Osteocyte (in vitro differentiated cells): ENCODE measurements at places on chromosomes 12 and 14. TPM values are rescaled to one million over a fixed set of nuclear protein-coding genes. Genes with fewer than 3 reads are reported as not detected.

DNA sequence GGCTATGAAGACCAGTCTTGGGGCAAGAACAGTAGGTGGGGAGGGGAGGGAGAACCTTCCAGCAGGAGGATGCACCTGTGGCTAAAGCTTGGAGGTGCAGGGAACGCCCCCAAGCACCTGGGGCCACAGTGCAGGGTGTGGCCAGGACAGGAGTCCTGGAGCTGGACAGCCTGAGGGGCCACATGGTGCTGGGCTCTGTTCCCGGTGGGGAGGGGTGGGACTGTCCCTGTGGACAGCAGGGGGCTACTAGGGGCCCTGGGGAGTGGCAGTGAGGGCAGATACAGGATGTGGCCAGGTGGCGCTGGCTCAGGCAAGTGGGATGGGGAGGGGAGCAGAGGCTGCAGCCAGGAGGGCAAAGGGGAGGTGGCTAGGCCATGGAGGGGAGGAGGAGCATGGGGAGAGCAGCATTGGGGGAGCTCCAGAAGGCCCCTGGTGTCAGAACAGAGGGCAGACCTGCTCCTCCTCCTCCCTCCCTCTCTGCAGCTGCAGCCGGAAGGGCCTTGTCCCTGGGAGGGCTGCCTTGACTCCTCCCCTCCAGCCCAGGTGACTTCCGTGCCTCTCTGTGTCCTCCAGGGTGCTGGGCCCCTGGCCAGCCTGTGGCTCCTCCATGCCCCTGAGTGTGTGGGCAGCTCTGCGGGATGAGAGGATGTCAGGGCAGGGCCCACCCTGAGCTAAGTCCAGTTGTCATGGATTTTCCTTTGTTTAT is 68.4 kb upstream of the DLK1 start:
- H3K27ac ChIP-seq = no peak overlapping the region
- no peaks in the 10 kb centered on the region for H3K36me3 ChIP-seq
- H3K27me3 ChIP-seq = peaks cover 18% of the 10 kb centered on the region
- DNase-seq = no peak

The CFAP54 gene
- total RNA-seq = 0.24 and 0.73 TPM in 2 replicates

The HOXC12 gene
- total RNA-seq = not detected in 2 replicates

DNA sequence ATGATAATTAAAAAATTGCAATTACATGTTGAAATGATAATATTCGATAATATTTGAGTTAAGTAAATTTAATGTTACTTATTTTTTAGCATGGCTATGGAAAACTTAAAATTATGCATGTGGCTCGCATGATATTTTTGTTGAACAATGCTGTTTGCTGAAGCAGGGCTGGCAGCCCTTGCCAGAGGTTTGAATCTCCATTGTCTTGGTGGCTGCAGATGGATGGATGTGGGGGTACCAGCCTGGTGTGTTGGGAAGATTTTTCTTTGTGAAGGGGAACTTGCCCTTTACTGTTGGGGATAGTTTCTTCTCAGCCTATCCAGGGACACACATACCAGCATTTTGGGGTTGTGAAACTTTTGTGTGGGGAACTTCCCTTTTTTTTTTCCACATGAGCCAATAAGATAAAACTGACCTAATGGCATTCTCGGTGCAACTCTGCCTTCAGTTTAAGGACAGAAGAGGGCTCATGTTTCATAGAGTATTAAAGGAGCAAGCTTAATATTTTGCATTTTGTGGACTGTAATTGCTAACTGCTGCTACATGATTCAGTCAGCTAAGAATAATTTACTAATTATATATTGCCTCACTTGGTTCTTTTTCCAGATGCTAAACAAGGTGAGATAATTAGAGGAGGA is 8.8 kb downstream of the RASSF3 start:
- peaks cover 57% of the 10 kb centered on the region for H3K4me1 ChIP-seq
- H3K27ac ChIP-seq = peak overlapping the region; percentile 66
- H3K36me3 ChIP-seq = no peaks in the 10 kb centered on the region
- no peak overlapping the region for H3K4me3 ChIP-seq

GRCh38 chr14:69711881-69712560 is 54.9 kb upstream of the SRSF5 start:
- peaks cover 22% of the 10 kb centered on the region for H3K36me3 ChIP-seq
- no peaks in the 10 kb centered on the region for H3K27me3 ChIP-seq
- peaks cover 59% of the 10 kb centered on the region for H3K4me1 ChIP-seq
- H3K27ac ChIP-seq = peak overlapping the region; percentile 80

The PPTC7 gene
- 13.3 and 14.4 TPM in 2 replicates for total RNA-seq

DNA sequence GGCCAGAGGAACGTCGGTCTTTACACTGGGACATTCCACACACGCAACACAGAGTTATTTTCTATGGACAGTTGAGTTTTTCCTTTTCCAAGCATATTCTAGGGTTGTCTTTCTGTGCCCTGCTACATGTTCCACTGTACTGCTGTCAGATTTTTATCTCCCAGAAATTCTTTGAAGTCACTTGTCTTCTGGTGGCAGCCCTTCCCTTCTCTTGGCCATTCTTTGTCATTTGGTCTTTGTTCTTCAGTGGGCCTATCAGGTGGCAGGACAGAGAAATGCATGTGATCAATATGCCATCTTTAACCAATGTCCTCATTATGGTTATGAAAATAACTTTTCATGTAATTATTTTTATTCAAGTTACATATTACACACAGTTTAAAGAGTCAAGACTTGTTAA is 36.3 kb downstream of the MARK3 start:
- peaks cover 55% of the 10 kb centered on the region for H3K4me1 ChIP-seq
- H3K27me3 ChIP-seq = no peaks in the 10 kb centered on the region
- H3K27ac ChIP-seq = no peak overlapping the region
- peaks cover 7% of the 10 kb centered on the region for H3K36me3 ChIP-seq
- H3K4me3 ChIP-seq = no peak overlapping the region

- H3K4me3 ChIP-seq = no peak overlapping the region
- H3K4me1 ChIP-seq = no peaks in the 10 kb centered on the region
- no peaks in the 10 kb centered on the region for H3K36me3 ChIP-seq
- no peak overlapping the region for H3K27ac ChIP-seq
- H3K27me3 ChIP-seq = no peaks in the 10 kb centered on the region
Measured at GRCh38 chr14:43175896-43176295, 1331.2 kb downstream of the FSCB start.

The CDKL1 gene
- total RNA-seq = 9.0 and 9.8 TPM in 2 replicates

The ESRRB gene
- total RNA-seq = not detected in 2 replicates

DNA sequence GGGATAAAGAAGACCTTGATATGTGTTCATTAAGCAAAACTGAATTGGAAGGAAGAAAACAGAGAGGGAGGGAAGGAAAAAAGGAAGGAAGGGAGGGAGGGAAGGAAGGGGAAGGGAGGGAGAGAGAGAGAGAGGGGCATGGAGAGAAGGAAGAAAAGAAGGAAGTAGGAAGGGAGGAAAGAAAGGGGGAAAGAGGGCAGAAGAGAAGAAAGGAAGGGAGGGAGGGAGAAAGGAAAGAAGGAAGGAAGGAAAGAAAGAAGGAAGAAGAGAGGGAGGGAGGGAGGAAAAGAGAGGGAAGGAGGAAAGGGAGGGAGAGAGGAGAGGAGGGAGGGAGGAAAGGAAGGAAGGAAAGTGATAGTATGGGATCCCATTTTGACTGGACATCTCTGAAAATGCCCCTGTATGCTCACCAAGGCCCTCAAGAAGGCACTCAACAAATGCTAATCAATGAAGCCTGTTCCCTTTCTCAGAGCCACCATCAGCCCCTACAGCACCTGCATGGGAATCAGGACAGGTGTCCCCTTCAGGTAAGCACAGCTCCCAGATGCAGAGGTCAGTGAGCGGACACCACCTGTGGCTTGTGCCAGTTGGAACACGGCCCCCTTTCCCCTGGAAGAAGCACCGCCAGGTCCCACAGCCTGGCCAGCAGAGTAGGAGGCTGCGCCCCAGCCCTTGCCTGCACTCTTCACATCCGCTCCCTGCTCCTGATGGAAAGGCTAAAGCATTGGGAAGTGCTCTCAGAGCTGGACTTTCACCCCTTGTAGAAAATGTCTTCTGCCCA is 161.4 kb upstream of the DIO3 start:
- no peaks in the 10 kb centered on the region for H3K4me1 ChIP-seq
- no peak overlapping the region for H3K4me3 ChIP-seq
- H3K27ac ChIP-seq = no peak overlapping the region

The C12orf60 gene
- 0.84 and 1.2 TPM in 2 replicates for total RNA-seq

DNA sequence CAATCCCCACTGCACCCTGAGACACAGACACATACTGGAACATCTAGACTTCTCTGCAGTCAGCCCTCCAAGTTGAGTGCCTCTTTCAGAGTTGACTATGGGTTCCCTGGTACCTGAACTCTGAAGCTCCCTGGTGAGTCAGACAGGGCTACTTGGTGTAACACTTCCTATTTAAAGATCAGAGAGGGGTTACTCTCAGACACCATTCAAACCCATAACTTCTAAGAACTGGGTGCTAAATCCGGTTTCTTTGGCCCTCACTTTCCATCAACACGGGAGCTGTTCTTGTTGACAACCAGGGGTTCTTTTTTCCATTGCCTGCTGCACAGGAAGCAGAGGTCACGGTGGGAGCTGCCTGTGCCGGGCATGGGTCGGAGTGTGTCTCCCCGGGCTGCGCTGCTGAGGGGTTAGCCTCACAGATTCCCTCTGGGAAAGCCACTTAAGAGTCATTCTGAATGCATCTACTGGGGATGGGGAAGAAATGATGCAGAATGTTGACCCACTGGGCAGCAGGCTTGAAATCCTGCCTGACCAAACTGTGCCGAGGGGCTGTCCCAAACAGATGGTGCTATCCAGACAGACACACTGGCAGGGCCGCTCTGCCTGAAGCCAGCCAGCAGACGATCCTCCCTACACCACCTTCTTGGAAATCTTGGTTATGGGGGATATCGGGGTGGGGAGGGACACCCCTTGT is 74.1 kb downstream of the PITPNM2 start:
- peak overlapping the region; percentile 71 for H3K27ac ChIP-seq
- H3K36me3 ChIP-seq = no peaks in the 10 kb centered on the region
- no peak overlapping the region for H3K4me3 ChIP-seq
- H3K27me3 ChIP-seq = no peaks in the 10 kb centered on the region
- DNase-seq = no peak

- peaks cover 37% of the 10 kb centered on the region for H3K36me3 ChIP-seq
- H3K4me3 ChIP-seq = no peak overlapping the region
- H3K27ac ChIP-seq = peak overlapping the region; percentile 45
- H3K4me1 ChIP-seq = peaks cover 11% of the 10 kb centered on the region
- no peak for DNase-seq
Measured at GRCh38 chr14:59454139-59454538, 11.0 kb downstream of the GPR135 start.

- no peaks in the 10 kb centered on the region for H3K4me1 ChIP-seq
- peaks cover 31% of the 10 kb centered on the region for H3K36me3 ChIP-seq
- no peak overlapping the region for H3K27ac ChIP-seq
- H3K4me3 ChIP-seq = no peak overlapping the region
- no peaks in the 10 kb centered on the region for H3K27me3 ChIP-seq
- no peak for DNase-seq
Measured at GRCh38 chr12:55771736-55772135, 28.8 kb downstream of the GDF11 start.

The ACRBP gene
- 0.73 and 1.0 TPM in 2 replicates for total RNA-seq

DNA sequence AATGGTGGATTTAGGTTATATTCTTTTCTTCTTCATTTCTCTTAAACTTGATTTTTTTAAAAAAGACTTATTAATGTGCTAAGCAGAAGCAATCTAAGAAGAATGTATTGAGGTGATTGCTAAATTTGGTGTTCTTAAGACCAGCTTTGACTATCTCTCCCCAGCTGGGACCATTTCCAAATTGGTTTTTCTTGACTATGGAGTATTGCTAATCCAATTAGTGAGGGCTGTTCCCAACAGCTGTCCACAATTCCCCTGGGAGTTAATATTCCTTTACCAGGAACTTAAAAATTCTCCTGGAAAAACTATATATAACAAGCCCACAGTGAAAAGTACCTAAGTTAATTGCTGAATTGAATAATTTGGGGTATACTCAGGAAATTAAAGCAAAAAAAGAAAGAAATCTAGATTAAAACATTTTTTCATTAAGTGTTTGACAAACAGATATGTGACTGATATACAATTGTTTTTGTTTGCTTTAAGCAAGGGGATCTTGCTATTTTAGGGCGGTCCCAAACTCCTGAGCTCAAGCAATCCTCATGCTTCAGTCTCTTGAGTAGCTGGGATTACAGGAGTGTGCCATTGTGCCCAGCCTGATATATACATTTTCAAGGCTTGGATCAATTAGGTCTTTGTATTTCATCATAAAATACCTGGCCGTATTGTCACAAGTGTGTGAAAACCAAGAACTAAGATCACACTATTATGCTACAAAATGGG is 105.0 kb downstream of the FAR2 start:
- no peaks in the 10 kb centered on the region for H3K4me1 ChIP-seq
- no peaks in the 10 kb centered on the region for H3K27me3 ChIP-seq
- H3K4me3 ChIP-seq = no peak overlapping the region
- peaks cover 10% of the 10 kb centered on the region for H3K36me3 ChIP-seq
